ENCODE measurements at places on chromosomes 16 and 17.

- DNase-seq, result no peak
Measured at GRCh38 chr17:71550675-71551074, 570.1 kb upstream of the SOX9 start.

GRCh38 chr16:24151482-24151939, 104.6 kb upstream of the CACNG3 start:
- peak; percentile 3 for DNase-seq

DNA sequence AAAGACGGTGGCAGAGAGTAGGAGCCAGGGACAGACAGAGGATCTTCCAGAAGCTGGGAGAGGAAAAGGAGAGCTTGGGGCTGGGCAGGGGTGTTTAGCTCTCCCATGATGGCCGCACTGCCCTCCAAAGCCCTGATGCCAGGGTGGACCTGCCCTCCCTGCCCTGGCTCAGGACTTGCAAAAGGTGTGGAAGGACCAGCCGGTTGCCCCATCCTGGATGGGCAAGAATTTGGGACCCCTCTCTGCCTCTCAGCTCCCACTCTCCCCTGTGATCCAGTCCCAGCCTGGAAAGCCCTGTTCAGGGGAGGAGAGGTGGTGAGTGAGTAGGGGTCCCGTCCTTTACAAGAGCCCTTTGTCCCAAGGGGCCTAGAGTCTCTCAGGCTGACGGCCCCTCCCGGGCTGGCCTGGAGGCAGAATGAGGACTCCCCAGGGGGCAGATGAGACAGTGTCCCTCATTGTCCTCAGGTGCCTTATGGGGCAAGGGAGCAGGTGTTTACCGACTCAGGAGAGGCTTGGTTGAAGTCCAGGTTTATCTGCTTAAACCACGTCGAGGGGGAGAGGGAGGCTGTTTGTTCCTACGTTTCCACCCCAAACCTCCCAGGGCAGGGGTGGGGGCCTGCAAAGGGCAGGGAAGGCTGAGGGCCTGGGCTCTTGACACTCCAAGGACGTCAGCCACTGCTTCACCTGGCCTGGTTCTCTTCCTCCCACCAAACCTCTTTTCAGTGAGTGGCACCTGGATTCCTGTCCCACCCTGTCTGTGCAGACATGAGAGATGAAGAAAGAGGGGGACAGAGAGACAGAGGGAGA, 19.3 kb upstream of the ITGA3 start:
- no peak for DNase-seq

- DNase-seq, result no peak
Measured at GRCh38 chr17:78667741-78668640, 90.8 kb upstream of the DNAH17 start.

DNA sequence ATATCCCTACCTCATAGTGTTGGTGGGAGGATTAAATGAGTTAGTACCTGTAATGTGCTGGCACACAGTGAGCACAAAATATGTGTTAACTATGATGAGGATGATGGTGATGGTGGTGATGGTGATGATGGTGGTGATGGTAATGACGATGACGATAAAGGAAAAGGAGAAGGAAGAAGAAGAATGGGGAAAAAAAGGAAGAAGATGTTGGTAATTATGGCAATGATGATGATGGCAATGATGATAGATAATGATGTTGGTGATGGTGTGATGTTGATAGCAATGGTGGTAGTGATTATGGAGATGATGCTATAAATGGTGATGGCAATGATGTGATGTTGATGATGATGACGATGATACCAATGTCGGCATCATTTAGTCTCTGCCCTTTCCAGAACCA, 270.2 kb downstream of the GRIN2A start:
- no peak for DNase-seq

DNA sequence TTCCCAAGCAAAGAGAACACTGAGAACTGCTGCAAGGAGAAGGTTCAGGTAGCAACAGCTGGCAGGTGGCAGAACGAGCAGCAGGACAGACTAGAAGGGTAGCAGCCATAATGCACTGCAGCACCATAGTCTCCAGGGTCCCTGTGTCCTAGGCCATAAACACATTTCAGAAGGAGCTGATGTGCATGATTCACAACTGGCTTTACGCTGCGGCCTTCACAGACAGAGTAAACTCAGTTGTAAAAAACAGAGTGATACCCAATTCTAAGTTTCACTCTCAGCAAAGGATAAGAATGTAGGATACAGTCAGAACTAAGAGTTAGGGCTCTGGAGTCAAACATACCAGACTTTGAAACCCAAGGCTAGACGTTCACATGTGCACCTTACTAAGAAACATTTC, 24.4 kb downstream of the ARHGAP17 start:
- DNase-seq, result no peak

- DNase-seq, result no peak
Measured at GRCh38 chr16:4373356-4373908, 1.8 kb downstream of the VASN start.

DNA sequence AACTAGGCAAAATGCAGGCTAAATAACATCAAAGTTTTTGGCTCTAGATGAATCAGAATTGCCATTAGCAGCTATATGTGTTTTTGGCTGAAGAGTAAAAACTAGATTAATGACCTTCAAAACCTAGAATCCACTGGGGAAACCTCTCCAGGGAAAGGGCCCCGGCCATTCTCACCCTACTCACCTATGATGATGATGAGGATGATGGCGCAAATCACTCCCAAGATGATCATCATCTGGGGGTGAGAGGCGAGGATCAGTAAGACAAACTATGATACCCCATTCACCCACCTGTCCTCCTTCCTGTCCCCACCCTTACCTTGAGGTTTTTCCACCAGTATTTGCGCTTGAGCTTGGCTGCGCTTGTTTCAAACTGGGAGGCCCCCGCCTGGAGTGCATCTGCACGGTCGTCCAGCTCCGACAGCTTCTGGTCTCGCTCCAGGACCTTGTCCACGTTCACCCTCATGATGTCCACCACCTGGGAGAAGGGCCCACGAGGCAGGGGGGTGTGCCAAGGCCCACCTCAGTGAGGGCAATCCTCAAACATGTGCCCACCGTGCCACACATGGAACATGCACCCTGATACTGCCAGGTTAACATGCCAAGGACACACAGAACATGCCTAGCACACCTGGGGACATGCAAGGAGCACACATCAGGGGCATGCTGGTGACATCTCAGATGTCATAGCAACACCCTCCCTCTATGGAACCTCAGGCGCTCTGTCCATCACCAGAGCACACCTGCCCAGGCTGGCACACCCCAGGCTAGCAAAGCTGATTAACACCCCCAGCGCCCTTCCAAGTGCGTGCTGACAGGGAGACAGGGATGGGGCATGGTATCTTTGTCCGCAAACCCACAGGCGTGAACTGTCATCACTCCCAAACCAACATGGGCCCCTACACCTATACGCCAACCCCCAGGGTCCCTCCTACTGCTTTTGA, 1.2 kb downstream of the VAMP2 start:
- no peak for DNase-seq

GRCh38 chr17:4110152-4110551, 32.7 kb downstream of the ZZEF1 start:
- DNase-seq, result no peak

DNA sequence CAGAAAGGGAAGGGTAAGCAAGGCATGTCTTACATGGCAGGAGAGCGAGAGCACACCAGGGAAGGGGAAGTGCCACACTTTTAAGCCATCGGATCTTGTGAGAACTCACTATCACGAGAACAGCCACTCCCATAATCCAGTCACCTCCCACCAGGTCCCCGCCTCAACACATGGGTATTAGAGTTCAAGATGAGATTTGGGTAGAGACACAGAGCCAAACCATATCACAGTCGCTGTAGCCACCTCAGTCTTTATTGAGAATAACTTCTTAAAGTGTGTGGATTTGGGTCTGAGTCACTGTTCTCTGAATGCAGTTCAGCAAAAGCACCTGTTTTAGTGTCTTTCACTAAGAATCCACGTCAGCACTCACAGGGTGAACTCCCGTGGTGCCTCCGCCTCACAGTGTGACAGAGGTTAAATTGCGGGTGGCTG, 195.2 kb upstream of the CHMP6 start:
- DNase-seq, result no peak

- DNase-seq, result no peak
Measured at GRCh38 chr16:47553853-47554564, 92.9 kb downstream of the PHKB start.

DNA sequence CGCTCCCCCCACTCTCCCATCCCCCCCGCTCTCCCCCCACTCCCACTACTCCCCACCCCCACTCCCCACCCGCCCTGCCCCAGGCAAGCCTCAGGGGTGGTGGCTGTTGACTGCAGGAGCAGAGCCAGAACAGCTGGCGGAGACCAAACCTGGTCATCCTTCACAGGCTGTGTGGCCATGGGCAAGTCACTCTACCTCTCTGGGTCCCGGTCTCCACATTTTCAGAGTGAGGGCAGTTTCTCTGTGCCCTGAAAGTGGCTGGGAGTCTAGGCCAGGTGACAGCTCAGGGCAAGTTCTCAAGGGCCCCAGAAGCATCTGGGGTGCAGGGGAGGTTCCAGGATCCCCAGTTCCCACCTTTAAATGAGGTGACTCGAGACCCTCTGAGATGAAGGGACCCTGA, 15.1 kb upstream of the BAHCC1 start:
- no peak for DNase-seq

- DNase-seq, result no peak
Measured at GRCh38 chr17:77453613-77454241, 313.0 kb downstream of the SEC14L1 start.

GRCh38 chr16:80608946-80609345, 68.2 kb downstream of the DYNLRB2 start:
- no peak for DNase-seq

DNA sequence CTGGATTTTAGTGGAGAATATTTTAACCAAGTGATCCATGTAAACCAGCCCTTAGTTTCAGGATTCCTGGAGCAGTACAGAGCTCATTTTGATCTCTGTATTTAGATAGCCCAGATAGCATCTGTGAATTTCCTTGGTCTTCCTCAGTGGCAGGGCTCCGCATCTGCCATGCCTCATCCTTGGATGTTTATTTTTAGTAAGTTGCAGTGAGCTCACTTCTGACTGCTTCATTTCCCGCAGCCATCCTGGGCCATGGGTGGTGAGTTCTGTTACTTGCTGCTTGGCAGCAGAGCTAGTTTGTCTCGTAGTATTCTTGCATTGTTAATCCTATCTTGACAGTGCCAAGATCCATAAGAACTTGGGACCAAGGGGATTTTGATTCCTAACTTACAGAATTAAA, 33.7 kb downstream of the IST1 start:
- DNase-seq, result no peak

GRCh38 chr16:84050316-84050715, 7.7 kb upstream of the SLC38A8 start:
- DNase-seq, result no peak

DNA sequence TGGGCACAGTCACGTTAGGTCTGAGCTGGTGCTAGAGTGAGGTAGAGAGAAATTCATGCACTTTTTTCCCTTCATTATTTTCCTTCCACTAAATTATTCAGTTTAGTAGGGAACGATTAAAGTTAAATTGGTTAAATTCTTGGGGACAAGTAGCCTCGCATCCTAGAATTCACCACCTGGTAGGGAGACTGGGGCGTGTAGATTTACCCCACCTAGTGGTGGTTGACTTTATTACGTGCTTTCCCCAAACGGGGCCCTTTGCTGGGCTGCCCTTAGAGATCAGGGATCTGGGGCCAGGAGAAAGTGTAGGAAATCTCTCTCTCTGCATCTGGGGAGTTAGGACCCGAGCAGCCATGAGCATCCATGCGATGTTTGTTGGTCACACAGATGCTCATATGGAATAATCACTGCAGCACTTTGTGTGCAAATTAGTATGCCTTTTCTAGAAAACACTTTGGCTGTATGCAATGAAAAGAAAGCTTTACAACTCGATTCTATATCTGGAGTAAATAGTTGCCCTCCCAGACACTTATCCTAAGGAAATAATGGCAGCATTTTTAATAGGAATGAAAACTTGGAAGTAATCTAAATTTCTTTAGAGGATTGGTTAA, 107.0 kb downstream of the PLCG2 start:
- DNase-seq, result no peak

DNA sequence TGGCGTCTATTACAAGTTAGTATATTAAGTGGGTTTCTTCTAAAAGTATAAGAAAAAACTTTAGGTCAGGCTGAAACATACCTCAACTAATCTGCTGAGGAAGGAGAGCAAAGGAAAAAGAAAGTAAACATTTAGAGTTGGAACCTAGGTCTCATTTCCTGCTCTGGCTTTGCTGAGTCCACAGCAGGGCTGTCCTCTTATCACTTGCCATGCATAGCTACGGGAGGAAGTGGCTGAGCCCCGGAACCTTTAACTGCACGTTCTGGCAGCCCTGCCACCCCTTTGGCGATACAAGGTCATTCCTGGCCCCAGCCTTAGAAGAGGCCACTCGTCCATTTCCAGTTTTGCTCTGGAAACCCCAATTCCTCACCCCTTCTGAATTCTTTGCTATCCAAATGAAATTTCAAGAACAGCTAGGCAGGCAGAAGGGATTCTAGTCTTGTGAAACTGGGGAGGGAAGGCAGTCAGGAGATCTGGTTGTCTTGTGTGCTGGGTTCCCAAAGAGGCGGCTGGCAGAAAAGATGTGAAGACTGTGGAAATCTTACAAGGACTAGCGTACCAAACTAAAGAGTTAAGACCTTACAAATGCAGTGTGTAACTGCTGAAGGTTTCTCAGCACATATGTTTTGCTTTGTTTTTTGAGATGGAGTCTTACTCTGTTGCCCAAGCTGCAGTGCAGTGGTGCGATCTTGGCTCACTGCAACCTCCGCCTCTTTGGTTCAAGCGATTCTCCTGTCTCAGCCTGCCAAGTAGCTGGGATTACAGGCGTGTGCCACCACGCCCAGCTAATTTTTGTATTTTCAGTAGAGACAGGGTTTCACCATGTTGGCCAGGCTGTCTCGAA, 19.1 kb downstream of the WIPI1 start:
- no peak for DNase-seq

DNA sequence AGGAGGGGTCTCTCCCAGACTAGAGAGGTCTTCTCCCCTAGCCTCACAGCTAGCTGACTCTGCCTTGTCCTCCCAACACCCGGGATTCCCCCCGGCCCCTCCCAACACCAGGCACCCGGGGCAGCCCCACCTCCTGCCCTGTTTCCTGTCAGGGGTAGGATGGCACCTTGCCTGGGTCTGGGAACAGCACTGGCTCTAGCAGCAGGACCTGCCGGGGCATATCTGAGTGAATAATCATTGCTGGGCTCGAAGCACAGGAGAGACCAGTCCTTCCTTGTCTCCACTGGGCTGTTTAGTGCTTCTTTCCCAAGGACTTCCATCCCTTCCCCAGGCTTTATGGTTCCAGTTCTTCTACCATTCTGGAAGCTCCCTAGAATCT, 25.7 kb downstream of the MINK1 start:
- no peak for DNase-seq

All from activated CD4-positive, alpha-beta T cell treated with anti-CD3 and anti-CD28 coated beads, Interleukin-2, amount 50 U/mL, for 4 hours (primary cell).